Activated naive CD4-positive, alpha-beta T cell (primary cell): ENCODE measurements at places on chromosomes 12 and 14.

DNA sequence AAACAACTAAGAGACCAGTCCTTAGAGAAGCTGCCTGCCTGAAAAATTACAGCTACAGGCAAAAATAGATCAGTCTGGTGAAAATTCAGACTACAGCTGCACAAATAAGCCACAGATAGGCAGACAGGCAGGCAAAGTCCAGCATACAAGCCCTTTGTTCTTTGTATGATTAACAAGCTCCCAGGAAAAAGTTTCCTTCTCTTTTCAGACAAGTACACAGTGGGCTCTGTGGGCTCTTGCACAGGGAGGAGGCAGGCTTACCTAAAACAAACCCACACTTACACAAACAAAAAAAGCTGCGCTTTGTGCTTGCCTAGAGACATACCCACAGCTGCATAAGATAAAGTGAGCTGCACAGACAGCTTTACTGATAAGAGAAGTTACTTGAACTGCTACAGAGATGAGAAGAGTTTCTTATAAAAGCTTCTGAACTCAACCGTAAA, 7.7 kb downstream of the OR6C68 start:
- DNase-seq, result no peak

DNA sequence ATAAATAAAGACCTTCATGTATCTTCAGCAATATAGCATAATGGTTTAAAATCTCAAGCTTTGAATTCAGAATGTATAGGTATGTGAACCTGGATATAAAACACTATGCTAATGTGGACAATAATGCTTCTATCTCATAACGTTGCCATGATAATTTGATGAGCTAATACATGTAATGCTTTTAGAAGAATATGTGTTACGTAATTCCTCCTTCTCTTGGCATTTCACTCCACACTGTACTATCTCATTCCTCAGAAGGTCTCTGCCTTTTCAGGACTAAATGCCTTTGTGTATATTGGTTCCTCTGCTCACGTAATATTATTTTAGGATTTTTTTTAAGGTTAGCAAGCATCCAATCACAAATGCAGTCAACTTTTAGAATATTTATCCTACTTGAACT, 86.5 kb downstream of the FOXA1 start:
- no peak for DNase-seq

DNA sequence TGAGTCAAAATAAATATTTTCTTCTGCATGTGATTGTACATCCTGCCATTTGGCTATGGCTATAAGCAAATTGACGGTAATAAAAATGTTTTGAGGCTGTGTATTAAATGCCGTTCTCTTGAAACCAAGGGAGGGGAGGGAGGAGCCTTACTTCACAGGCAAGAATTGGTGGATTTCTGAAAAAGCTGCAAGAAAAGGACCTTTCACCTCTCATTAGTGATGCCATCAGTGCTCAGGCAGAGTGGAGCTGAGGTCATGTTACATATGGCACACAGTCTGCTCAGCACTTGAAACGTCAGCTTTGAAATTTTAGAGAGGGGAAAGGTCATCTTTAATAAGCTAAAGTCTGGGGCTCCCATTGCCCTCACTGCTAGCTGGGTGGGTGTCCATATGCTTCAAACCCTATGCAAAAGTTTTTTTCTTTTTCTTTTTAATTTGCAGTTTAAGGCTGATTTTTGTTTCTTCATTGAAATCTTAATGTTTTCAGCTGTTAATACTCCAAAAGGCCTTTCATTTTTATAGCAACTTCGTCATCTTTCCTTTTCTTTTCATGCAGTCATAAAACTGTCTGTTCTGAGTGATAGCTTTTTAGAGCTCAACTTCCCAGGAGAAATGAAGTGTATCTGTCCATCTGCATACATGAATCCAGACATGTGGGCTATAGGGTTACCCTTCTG, 9.8 kb upstream of the SIX1 start:
- DNase-seq, result no peak

GRCh38 chr12:54207539-54208294, 18.9 kb upstream of the SMUG1 start:
- peak; percentile 74 for DNase-seq

DNA sequence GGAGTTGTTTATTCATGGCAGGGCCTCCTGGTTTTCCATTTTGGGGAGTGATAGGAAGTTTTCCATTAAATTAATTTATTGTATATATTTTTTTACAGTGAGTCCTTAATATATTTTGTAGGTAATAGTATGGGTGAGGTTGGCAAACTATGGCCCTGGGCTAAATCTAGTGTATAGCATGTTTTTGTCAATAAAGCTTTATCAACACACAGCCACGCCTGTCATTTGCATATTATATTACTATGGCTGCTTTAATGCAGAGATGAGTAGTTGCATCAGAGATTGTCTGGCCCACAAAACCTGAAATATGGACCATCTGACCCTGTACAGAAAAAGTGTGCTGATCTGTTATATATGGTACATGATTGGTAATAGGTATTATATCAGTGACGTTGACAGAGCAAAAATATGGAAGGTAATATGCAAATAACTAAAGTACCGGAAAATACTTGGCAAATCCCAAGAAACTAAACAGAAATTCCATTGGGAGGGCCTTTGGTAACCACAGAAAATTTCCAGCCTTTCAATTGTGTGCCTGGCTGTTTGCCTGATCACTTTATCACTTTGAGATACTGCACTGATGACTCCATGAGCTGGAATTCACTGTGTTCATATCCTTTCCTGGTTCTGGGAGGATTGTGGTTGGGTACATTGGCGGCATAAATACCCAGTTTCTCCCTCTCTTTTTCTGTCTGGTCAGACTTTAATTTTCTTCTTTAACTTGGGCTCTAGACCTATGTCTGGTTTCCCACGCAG, 61.7 kb upstream of the RFLNA start:
- DNase-seq, result no peak

DNA sequence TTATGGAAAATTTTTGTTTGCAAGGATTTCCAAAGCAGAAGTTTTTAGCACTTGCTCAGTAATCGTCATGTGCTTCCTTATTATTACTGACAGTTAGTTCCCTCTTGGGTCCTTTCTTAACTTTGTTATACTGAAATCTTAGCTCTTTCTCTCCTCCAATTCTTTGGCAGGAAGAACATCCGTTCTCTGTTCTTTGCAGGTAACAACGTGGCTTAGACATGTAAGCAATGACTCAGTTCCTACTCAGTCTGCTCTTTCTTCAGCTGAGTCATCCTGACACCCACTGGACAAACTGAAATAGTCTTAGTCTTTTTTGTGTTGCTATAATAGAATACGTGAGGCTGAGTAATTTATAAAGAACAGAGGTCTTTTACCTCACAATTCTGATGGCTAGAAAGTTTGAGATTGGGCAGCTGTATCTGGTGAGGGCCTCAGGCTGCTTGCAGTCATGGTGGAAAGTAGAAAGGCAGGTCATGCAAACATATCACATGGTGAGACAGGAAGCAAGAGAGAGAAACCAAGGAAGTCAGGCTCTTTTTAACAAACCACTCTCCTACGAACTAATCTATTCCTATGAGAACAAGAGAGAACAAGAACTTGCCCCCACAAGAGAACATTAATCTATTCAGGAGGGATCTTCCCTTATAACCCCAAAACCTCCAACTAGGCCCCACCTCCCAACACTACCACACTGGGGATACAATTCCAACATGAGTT, 49.2 kb downstream of the TESPA1 start:
- DNase-seq, result peak; percentile 3

- peak; percentile 53 for DNase-seq
These were observed at the start of gene LRP1 for GRCh38 chr12:57127726-57128518. TSS of gene LRP1 (plus strand) at chr12:57128483. CDS start at chr12:57128965, 482 bp downstream.

- DNase-seq, result no peak
These were observed 17.1 kb downstream of the MRPL42 start for GRCh38 chr12:93484315-93484981.

DNA sequence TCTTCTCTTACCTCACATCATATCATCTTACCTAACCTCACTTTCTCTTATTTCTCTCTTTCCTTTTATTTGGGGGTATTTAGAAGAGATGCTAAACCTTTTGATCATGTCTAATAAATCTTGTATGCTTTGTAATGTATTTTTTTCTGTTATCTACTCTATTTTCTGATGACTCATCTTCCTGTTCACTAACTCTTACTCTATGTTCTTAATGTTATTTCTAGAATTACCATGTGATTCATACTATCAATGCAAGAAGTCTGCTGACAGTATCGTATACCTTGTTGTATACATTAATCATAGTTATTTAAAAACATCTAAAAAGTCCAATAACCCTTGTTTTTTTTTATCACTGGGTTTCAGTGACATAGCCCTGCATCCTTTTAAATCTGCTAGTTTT, 62.3 kb downstream of the MGAT4C start:
- no peak for DNase-seq

DNA sequence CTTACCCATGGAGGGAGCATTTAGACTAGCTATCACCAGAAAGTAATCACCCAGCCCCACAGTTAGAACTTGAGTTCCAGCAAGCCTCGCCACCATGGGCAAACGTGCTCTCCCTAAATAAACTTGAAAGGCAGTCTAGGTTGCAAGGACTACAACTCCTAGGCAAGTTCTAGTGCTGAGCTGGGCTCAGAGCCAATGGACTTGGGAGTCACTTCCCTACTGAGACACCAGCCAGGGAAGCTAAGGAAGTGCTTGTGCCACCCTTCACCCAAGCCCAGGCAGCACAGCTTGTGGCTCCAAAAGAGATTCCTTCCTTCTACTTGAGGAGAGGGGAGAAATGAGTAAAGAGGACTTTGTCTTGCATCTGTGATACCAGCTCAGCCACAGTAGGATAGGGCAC, 57.9 kb downstream of the SLCO1A2 start:
- DNase-seq, result no peak

DNA sequence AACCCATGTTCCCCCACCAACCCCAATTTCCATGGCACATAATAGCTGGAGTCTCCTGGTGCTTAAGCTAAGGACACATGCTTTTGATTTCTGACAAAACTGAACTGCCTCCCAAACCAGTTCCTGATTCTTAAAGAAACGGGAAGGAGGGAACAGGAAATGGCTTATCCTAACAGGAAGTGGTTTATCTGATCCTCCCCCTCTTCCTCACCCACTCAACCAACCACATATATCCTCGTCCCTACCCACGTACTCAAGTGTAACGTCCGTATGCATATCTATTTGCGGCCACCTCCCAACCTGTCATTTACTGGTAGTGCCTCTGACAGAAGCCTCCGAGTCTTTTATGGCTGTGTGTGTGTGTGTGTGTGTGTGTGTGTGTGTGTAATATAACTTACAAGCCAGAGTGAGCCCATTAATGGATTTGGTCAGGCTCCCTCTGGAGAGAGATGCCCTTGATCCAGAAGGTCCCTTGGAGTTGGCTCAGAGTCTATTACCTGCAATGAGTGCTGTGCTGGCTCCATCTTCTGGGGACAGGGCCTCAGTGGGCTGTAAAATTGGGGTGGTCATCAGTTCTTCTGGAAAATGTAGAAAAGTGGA, 7.7 kb downstream of the DAZAP2 start:
- DNase-seq, result no peak

DNA sequence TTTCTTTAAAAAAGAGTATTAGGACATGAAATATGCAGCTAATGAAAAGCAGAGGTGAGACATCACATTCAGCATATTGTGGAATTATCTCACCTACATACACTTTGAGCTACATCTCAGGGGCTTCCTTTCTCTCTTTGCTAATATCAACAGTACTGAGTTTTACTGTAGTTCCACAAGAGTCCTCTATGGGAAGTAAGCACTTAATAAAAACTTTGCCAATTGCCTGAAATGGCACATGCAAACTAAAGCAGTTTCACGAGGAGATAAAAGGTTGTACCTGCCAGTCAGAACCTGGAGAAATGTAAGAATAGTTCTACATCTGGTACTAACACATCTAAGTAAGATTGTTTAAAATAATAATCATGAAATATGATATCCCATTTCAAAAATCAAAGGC, 73.5 kb upstream of the GPHB5 start:
- no peak for DNase-seq

DNA sequence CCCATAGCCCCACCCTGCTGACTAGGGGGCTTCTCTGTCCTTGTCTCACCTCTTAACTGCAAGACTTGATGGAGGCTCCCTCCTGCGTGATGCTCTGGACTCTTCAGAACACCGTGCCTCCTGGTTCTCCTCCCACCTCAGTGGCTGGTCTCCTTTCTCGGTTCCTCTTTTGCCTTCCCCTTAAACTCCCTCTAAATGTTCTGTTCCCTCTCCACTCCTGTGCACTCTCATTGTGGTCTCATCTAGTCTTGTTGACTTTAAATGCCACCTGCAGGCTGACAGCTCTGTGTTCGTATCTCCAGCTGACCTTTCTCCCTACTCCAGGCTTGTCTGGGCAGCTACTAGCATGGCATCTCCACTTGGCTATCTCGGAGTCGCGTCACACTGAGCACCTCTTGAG, 28.3 kb downstream of the DYNC1H1 start:
- DNase-seq, result no peak

- no peak for DNase-seq
These were observed 50.2 kb downstream of the TTLL5 start for GRCh38 chr14:75711105-75711795.

DNA sequence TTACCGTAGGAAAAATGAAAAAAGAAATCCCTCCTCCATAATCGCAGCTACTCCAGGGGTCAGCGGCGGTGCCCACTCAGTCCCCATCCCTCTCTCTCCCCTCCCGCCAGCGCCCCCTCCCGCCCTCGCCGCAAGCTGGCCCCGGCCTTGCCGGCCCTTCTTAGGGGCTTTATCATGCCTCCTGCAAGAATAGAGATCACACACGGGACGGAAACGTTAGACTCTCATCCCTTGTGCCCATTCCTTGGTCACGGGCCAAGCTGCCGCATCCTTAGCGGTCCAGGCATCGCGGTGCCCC, 692 bp upstream of the COX14 start:
- DNase-seq, result no peak

- no peak for DNase-seq
These were observed 40.2 kb downstream of the HSP90AA1 start for GRCh38 chr14:102046337-102047278.

- DNase-seq, result no peak
These were observed 284.8 kb downstream of the FBXL14 start for GRCh38 chr12:1309613-1310012.

GRCh38 chr12:6336079-6336888, 5.6 kb downstream of the TNFRSF1A start:
- no peak for DNase-seq

DNA sequence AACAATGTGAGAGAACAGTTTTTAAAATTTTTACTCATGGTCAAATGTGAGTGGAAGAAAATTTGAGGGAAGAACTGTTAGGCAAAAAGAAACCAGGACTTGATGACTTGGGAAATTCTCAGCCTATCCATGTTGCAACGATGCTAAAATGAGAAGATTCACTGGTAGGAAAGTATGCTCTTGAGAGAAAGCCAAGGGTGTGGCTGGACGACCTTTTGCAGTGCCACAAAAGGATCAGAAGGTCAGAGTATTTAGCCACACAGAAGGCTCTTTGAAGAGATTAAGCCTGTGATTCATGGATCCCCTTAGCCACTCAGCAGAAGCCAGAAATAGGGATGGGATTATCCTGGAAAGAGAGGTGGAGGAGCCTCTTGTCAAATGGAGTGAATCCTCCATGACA, 336.8 kb downstream of the LRIG3 start:
- DNase-seq, result no peak

GRCh38 chr14:91367173-91368171, 50.1 kb downstream of the CCDC88C start:
- peak; percentile 20 for DNase-seq

- DNase-seq, result no peak
These were observed 33.6 kb downstream of the TMEM233 start for GRCh38 chr12:119627019-119627643.
